Vagina (tissue), 2 donors: ENCODE measurements at places on chromosomes 7 and 10. TPM values are rescaled to one million over a fixed set of nuclear protein-coding genes. Genes with fewer than 3 reads are reported as not detected.

UMAD1 gene
- total RNA-seq = 6.9 TPM

DNA sequence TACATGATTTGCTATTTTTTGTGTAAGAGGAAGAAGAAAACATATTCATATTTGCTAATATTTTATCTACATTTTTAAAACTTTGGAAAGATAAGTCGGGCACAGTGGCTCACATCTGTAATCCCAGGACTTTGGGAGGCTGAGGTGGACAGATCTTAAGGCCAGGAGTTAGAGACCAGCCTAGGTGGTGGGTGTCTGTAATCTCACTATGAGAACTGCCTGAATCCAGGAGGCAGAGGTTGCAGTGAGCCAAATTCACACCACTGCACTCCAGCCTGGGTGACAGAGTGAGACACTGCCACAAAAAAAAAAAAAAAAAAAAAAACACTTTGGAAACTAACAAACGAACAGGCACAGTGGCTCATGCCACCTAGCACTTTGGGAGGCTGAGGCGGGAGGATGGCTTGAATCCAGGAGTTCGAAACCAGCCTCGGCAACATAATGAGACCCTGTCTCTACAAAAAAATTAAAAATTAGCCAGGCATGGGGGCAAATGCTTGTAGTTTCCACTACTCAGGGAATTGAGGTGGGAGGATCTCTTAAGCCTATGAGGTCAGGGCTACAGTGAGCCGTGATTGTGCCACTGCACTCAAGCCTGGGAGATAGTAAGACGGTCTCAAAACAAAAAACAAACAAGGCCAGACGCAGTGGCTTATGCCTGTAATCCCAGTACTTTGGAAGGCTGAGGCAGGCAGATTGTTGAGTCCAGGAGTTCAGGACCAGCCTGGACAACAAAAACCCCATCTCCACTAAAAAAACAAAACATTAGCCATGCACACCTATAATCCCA lies 25.6 kb downstream of the HERC4 start:
- no peak overlapping the region for H3K4me3 ChIP-seq
- no peaks in the 10 kb centered on the region for H3K36me3 ChIP-seq
- no peak overlapping the region for H3K27ac ChIP-seq
- no peaks in the 10 kb centered on the region for H3K27me3 ChIP-seq

VSTM4 gene
- 14.0 TPM for total RNA-seq

CAV1 gene
- total RNA-seq = 162 TPM

FFAR4 gene
- 1.5 TPM for total RNA-seq

GRCh38 chr7:87001214-87001613 lies 58.2 kb downstream of the ELAPOR2 start:
- H3K27ac ChIP-seq = no peak overlapping the region
- no peaks in the 10 kb centered on the region for H3K36me3 ChIP-seq
- no peak overlapping the region for H3K4me3 ChIP-seq

GRCh38 chr7:75915416-75916156 lies 631 bp downstream of the POR start:
- DNase-seq = no peak
- H3K4me1 ChIP-seq = peaks cover 45% of the 10 kb centered on the region
- peak overlapping the region; percentile 80 for H3K4me3 ChIP-seq
- H3K27ac ChIP-seq = peak overlapping the region; percentile 85

GRCh38 chr7:157633465-157634185 lies 296.8 kb downstream of the DNAJB6 start:
- no peak overlapping the region for H3K4me3 ChIP-seq
- no peaks in the 10 kb centered on the region for H3K27me3 ChIP-seq
- no peaks in the 10 kb centered on the region for H3K4me1 ChIP-seq
- no peak overlapping the region for H3K27ac ChIP-seq
- no peaks in the 10 kb centered on the region for H3K36me3 ChIP-seq
- no peak for DNase-seq
